CD4-positive, alpha-beta T cell treated with Interleukin-2 at 100 ng/mL for 4 hours (primary cell): ENCODE measurements at places on chromosomes 7 and 10.

DNA sequence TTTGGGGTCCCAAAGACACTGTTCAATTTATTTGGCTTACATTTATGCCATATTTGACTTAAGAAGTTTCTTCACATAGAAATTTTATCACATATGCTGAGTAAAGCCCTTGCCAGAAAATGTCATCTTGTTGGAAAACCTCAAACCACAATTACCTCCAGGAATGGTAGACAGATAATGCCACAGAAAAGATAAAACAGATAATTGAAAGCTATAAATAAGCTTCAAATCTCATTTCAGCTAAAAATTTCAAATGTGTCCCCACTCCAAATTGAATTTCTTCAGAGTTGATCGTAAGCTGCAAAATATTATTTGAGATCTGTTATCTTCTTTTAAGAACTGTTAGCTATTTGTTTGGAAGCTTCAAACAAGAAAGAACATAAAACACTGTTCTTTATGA lies 176.4 kb upstream of the PTN start:
- DNase-seq = no peak

- DNase-seq = no peak
Measured at GRCh38 chr7:96189129-96189820, 132.6 kb downstream of the SLC25A13 start.

GRCh38 chr10:67612577-67613537 lies 83.1 kb downstream of the CTNNA3 start:
- DNase-seq = peak; percentile 83

- DNase-seq = no peak
Measured at GRCh38 chr7:54946764-54947163, 72.1 kb upstream of the EGFR start.

DNA sequence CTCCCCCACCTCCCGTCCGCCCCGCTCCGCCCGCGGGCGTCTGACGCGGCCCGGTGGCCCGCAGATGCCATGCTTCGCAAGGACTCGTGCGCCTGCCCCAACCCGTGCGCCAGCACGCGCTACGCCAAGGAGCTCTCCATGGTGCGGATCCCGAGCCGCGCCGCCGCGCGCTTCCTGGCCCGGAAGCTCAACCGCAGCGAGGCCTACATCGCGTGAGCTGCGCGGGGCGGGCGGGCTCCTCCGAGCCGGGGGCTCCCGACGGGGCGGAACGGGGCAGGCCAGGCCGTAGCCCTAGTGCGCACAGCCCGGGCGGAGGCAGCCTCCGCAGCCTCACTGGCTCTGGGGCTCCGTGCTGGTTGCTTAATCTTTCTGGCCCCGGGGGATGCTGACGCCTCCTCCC lies 2.8 kb downstream of the ASIC3 start:
- DNase-seq = peak; percentile 26

GRCh38 chr10:43117777-43118583 lies 20.3 kb upstream of the CSGALNACT2 start:
- DNase-seq = no peak

GRCh38 chr7:157568770-157569584 lies 232.2 kb downstream of the DNAJB6 start:
- peak; percentile 45 for DNase-seq
